ENCODE measurements at places on chromosomes 1 and 21.

DNA sequence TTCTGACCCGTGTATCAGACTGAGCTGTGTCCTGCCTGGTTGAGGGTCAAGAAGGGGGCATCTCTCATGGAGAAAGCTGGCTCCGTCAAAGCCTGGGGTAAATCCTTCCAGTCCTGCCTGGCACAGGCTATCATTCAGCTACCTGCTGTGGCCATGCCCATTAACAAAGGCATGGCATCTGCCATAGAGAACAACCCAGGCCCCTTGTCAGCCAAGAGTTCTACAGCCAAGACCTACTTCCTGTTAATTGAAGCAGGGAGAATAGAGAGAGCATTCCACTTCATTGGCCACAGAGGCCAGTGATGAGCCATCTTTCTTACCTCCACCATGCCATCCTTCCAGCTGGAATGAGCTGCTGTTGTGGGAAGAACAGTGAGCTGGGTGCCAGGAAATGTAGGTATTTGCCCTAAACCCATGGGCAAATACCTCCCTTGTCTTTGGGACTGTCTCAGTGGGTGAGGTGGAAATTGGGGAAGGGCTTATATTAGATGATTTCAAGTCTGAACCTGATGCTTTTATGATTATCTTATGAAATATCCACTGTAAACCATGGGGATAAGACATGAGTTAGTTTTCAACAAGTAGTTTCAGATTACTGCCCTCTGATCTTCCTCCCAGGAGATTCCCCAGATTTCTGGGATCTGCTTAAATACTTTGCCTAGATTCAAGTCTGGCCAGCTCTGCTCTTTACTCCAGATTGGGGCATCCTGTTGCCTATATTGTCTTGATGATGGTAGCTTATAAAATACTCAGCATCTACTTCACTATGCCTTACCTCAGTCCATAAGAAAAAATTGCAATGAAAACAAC, 11.2 kb upstream of the KCNQ4 start:
- DNase-seq, result no peak

DNA sequence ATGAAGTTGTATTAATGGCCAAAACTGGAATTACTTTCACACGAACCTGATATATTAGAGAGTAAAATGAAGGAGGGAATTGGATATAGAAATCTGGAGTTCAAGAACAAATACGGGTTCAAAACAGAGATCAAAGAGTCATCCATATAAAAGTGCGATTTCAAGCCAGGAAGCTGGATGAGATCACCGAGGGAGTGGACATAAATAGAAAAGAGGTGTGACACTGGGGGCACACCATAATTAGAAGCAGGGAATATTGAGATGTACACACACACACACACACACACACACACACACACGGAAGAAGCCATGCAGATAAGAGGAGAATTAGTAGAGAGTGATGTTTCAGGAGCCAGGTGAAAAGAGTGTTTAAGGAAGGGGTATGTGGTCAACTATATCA, 32.3 kb upstream of the PLD5 start:
- no peak for DNase-seq

DNA sequence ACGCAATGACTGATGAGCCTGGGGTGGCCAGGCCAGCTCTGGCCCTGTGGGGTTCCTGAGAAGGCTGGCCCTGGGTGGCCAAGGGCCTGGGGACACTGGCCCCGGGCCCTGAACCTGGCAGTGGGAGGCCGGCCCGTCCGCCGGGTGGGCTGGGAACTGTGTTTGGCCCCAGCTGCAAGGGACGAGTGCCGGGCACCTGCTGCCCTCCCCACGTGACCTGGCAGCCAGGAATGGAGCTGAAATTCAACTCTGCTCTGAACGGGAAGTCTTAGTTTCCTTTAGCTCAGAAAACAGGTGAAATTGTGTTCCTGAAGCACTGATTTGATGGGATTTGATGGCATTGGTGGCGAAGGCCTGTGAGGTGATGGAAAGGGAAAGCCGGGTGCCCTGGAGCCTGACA, 8.2 kb upstream of the TTLL10 start:
- no peak for DNase-seq

- no peak for DNase-seq
Observed at GRCh38 chr21:33943293-33943692, 27.7 kb upstream of the ATP5PO start.

Measured in mesendoderm (in vitro differentiated cells).